ENCODE measurements at places on chromosomes 1 and 21. TPM values are rescaled to one million over a fixed set of nuclear protein-coding genes. Genes with fewer than 3 reads are reported as not detected.

The AUNIP gene
- 28.9 TPM for total RNA-seq

GRCh38 chr21:39599191-39599970 is 13.4 kb upstream of the B3GALT5 start:
- no peak for DNase-seq

- no peak for DNase-seq
Observed at GRCh38 chr1:94422115-94422820, 4.1 kb downstream of the ABCD3 start.

- no peak for DNase-seq
Observed at GRCh38 chr1:32953495-32953894, 11.1 kb downstream of the RNF19B start.

DNA sequence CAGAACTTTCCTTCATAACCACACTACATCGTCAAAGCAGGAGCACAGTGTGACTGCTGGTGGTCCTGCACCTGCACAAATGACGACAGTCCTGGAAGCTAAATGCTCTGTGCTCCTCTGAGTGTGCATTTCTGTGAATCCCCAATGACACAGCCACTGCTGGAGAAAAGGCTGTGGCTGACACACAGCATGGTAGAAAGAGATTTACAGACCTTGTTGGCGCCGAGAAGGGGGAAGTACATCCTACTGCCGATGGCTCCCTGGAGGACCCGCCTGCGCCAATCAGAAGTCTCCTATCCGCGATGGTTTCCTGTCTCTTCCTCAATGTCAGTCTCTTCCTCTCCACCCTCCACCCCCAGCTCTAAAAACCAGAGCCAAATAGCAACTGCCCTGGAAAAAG is 115.4 kb upstream of the RAB4A start:
- no peak for DNase-seq

- DNase-seq = no peak
Observed at GRCh38 chr1:181538836-181539235, 55.5 kb downstream of the CACNA1E start.

DNA sequence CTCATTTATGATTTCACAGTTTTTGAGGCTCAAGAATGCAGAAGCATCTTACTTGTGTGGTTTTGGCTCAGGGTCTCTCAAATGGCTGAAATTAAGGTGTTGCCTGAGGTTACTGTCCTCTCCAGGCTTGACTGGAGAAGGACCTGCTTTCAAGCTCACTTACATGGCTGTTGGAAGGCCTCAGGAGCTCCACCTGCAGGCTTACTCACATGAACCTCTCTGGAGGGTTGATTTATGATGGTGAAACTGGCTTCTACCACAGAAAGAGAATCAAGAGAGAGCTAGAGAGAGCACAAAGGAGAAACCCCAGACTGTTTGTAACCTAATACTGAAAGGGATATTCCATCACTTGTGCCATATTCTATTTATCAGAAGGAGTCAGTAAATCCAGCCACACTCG is 6.2 kb upstream of the KCNK2 start:
- DNase-seq = peak; percentile 13

DNA sequence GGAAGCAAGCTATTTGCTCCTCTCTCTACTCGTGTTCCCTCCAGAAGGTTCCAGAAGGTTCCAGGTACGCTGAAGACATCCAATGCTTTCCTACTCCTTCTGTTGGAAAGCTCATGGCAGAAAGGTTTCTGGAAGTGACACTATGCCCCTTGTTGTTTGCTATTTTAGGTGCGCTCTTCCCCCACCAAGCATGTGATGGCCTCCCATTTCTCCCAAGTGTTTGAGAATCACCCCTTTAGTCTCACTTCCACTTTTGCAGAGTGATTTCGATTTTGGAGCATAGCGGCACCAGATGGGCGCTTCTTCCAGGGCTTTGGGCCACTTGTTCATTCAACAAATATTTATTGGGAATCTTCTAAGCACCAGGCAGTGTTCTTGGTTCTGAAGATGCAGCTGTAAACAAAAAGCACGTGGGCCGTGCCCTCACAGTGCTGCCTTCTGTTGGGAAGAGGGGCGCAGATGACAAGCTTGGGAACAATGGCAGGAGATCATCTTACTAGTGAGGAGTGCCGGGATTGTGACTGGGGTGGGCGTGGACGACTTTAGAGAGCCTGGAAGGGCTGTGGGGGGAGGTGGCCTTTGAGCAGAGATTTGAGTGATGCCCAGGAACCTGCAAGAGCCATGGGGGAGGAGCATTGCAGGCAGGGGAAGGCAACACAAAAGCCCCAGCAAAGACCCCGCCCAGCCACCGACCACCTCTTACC is 43.0 kb upstream of the TARDBP start:
- DNase-seq = peak; percentile 55

The KIF14 gene
- total RNA-seq = 21.0 TPM

- DNase-seq = peak; percentile 74
Observed at GRCh38 chr1:152461544-152461943, 47.5 kb upstream of the CRNN start.

GRCh38 chr1:212315907-212316306 is 30.7 kb downstream of the PPP2R5A start:
- DNase-seq = peak; percentile 50

DNA sequence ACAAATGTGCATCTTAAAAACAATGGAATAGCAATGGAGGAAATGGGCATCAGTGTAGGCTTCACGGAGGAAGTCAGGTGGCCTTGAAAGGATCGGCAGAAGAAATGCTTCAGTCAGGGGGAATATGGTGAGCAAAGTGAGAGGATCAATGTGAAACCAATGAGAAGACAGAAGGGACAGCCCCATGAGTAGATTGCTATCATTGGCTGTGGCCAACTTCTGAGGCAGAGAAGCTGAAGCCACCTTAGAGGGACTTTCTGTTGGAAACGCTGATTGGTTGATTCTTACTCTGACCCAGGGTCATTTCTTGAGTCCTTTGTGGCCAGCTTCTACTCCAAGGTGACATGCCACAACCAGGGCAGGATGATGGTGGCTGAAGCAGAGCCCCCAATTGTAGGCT is 130.7 kb upstream of the ZNF648 start:
- no peak for DNase-seq

GRCh38 chr1:170415710-170416372 is 116.1 kb upstream of the GORAB start:
- DNase-seq = no peak

The DEPDC1 gene
- 44.8 TPM for total RNA-seq

GRCh38 chr1:179831225-179831624 is 46.4 kb downstream of the TOR1AIP2 start:
- no peak for DNase-seq

The S100A7 gene
- not detected for total RNA-seq

- no peak for DNase-seq
Observed at GRCh38 chr1:198641501-198641900, 2.7 kb downstream of the PTPRC start.

- peak; percentile 22 for DNase-seq
Observed at GRCh38 chr1:233885196-233885920, 19.1 kb upstream of the SLC35F3 start.

The CRNN gene
- total RNA-seq = not detected

The DISP3 gene
- 2.1 TPM for total RNA-seq

The HSD17B7 gene
- total RNA-seq = 21.2 TPM

DNA sequence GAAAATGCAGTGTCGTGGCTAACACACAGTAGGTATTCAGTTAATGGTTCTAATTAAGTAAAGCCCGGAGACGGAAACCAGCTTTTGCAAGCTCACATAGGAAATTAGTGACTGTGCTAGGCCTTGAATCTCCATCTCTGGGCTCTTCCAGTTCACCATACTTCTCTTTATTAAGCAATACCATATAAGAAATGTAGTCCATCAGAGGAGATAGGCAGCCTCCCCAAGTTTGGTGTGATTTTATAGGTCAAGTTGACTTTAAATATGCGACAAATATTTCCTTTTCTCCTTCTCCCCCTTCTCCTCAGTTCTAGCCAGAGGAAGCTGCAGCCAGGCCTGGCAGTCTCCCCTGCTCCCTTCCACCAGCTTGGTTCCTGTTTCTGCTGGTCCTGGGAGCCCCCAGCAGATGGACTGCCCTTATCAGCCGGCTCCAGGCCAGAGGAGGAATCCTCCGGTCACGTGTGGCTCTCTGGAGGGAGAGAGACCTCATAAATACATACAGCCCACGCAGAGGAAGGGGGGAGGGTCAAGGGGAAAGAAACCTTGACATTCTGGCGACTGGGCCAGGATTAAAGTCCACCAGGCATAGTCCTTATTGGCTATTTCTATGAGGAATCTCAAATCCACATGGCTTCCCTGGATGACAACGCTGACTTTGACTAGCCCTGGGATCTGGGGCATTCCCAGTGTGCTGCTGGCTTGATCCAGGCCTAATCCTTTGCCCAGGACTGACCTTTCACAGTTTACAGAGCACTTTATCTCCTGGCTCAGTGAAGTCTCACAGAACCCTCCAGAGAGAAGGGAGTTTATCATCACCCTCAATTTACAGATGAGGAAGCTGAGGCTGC is 115.1 kb upstream of the JUN start:
- DNase-seq = no peak

DNA sequence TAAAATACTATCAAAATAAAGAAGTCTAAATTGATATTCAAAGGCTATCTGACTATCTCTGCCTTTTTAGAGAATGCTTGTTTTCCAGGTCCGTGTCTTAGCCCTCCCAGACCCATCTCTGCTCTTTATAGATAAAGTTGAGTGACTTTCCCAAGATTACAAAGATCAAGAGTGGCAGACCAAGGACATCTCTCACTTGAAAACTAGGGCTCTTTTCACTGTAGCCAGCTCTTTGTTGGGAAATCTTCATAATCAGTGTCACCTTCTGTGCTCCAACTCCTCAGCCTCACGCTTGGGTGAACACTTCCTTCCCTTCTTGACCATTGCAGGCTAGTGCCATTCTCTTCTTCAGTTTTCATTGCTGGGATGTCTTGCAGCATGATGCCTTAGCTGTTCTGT is 211.1 kb downstream of the PBX1 start:
- no peak for DNase-seq

DNA sequence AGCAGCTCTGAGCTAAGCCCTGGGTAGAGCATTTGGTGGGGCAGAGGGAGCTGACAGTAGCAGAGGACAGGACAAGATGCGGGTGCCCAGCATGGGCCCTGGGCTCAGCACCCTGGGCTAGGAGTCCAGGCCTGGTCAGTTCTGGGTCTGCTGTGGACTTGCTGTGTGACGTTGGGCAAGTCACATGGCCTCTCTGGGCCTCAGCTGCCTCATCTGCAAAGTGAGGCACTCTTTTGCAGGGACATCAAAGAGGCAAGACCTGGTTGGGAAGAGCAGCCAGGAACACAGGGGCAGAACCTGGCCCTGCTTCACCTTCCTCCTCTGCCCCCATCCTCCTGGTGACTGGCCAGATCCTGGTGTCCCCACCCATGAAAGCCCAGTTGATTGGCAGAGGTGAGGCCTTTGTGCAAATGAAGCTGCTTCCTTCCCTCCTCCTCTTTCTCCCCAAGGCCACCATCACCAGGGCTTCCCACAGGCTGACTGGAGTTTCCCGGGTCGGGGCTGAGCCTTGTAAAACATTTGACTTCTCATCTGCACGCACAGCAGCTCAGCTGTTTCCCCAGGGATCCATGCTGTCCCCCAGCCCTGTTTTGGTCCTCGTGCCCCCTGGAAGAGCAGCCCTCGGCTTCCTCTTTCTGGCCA is 350.5 kb downstream of the MATN1 start:
- DNase-seq = peak; percentile 31

The TAF1A gene
- total RNA-seq = 40.2 TPM

- DNase-seq = no peak
Observed at GRCh38 chr1:44743211-44743610, 3.6 kb downstream of the KIF2C start.

DNA sequence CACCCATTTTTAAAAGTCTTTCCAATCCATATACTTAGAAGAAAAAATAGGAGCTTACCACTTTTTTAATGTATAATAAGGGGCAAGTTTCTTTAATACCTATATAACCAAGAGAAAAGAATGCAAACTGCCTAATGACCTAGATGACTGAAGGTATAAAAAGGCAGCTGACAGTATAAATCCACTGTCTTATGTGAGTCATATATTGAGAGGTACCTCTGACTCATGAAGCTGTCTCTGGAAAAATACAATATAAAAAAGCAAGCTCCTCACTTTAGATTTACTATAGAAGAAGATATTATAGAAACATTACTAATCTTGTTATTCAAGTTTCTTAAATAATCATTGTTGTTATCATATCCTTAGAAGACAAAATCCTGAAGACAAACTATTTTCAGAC is 144.2 kb downstream of the VAV3 start:
- DNase-seq = no peak

GRCh38 chr1:182211386-182211785 is 149.9 kb upstream of the ZNF648 start:
- no peak for DNase-seq

DNA sequence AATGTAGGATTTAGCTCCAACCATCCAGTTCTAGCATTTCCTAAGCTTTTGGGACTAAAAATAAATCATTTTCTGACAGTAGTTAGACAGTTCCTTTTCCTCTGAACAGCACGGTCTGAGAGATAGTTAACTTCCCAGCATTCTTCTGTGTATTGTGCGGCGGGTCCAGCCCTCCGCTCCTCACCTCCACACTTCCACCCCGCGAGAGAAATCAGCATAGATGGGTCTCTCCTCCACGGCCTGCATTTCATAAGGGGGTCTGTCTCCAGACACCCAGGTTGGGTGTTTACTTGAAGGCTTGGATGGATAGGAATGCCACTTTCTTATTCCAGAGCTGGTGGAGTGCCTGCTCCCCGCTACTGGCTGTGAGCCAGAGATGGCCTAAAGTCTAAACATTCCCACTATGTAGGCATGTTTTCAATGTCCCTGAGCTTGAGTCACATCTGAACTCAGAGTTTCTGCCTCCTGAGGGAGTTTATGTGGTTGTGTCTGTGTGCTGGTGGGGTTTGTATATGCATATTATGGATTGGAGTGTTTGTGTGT is 38.0 kb upstream of the PPP2R5A start:
- DNase-seq = peak; percentile 29

DNA sequence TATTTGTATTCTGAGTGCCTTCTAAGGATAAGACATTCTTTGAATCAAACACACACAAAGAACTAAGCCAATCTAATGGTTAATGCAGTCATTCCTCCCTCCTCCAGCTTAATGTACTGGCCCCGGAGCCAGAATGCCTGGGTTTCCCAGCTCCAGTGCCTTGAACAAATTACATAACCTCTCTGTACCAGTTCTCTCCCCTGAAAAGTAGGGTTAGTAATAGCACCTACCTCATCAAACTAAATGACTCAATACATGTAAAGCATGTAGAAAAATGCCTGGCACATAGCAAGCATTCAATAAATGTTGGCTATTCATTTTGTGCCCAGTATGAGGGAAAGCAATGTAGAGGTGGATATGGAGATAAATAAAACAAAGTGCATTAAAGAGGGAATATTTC is 14.0 kb downstream of the C1orf52 start:
- DNase-seq = no peak

DNA sequence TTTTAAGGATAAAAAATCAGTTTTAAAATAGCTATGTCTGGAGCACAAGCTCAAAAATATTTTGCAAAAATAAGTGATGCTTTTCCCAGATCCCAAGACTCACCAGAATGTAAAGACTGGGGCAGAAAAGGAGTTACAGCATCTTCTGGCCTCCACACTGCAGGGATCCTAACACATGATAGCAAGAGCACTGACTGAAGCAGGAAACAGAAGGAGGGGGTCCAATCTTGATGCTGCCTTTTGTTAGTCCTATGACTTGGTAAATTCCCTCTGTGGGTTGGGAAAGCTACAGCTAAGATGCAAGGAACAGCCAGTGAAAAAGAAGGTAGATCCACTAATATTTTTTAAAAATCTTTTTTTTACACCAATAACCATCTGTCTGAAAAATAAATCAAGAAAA is 54.2 kb upstream of the TNR start:
- no peak for DNase-seq

The KIAA0040 gene
- total RNA-seq = 1.7 TPM

GRCh38 chr1:30001011-30001731 is 722.2 kb downstream of the MATN1 start:
- no peak for DNase-seq

GRCh38 chr21:45357436-45358260 is 47.3 kb upstream of the COL18A1 start:
- DNase-seq = no peak

The IQCC gene
- total RNA-seq = 6.1 TPM

Measured in SJCRH30 (cell line).